NCI-H446 (cell line): ENCODE measurements at places on chromosomes 1 and 21.

- DNase-seq: no peak
Measured at GRCh38 chr1:4670265-4670664, 15.9 kb downstream of the AJAP1 start.

DNA sequence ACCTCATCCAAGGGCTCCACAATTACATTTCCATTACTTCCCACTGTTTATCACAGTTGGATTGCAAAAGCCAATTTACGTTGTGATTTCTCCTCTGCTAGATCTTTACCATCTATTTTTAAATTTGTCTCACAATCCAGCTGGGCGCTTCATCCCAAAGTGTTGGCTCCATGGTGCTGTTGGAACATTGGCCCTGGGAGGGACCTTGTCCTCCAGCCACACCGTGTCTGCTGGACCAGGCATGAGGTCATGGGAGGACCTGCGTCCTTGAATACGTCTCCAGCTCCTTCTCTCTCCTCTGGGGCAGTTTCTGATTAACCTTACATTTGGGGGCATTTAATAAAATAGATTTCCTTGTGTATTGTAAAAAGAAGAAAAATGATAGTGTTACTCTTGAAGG, 125.4 kb downstream of the KCNJ6 start:
- DNase-seq: no peak

GRCh38 chr1:113199760-113200455, 126.9 kb downstream of the LRIG2 start:
- DNase-seq: peak; percentile 66

- no peak for DNase-seq
Measured at GRCh38 chr1:12769976-12770505, 3.5 kb upstream of the PRAMEF12 start.

DNA sequence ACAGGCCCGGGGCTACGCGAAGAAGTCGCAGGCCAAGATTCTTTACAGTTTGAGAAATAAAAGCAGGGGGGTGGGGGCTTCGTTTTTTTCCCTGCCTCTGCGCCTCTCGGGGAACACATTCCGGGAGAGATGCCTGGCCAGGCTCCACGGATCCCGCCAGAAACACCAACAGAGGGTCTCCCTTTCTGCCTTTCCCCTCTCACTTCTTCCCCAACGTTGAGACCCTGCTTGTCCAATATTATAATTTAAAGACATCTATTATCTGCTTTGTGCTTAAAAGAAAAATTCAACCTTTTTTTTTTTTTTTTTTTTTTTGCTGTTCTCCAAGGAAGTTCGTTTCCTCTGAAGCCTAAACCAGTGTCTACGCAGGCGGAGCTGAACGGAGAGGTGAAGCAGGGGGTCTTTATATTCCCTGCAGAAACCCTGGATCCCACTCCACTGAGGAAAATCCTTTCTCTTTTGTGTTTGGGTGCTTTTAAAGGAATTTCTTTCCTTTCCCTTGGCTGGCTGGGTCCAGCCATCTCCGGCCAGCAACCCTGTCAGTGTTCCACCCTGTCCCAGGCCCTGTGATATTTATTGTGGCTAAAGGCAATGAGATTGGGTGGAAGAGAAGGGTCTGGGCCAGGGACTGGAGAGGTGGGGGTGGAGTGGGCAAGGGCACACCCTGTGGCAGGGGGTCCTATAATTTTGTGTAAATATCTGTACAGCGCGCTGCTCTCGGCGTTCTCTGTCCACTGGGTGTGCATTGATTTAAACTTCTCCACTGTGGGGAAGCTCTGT, 2.2 kb downstream of the FOXD2 start:
- no peak for DNase-seq

DNA sequence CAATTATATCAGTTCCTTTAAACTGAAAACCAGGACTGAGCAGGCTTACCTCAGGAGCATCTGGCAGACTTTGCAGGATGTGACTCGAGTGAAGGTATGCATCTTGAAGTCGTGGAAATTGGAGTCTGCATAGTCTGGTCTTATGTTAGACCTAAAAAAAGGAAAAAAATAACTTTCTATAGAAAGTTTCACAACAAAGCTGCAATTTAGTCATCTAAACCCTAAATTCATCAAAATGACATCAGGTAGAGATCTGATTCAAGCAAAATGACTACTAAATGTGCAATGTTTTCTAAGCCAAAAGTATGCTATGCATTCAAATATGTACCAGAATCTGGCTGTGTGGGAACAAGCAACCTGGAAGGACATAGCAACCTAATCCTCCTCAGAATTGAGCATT, 260.1 kb downstream of the VAV3 start:
- DNase-seq: no peak
